NCI-H524 (cell line): ENCODE measurements at places on chromosomes 2 and 18.
A peak's percentile ranks its signal among the peaks of the same experiment; 100 is the strongest.

DNA sequence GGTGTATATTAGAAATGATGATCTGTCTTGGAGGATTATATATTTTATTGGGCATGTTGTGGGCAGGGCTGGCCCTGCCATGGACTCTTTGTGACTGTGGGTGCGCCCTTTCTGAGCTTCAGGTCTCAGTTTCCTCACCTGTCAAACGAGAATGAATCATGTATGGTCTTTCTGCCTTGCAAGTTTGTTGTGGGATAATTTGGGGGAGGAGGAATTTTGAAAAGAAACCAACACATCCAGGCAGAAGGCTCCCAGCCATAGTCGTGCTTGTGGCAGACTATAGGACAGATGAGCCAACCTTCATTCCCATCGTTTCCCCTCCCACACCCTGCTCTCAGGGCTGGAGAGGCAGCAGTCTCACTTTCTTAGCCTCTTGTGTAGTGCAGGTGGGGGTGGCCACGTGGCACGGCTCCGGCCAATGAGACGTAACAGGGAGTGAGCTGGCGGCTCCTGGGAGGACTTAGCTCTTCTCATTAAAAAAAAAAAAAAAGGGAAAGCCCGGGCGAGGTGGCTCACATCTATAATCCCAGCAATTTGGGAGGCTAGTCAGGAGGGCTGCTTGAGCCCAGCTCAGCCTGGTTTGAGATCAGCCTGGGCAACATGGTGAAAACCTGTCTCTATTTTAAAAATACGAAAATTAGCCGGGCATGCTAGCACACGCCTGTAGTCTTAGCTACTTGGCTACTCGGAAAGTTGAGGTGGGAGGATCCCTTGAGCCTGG lies 63.1 kb downstream of the RHOB start:
- DNase-seq = peak; percentile 89

GRCh38 chr2:172251231-172251630 lies 148.5 kb upstream of the DLX2 start:
- DNase-seq = no peak

DNA sequence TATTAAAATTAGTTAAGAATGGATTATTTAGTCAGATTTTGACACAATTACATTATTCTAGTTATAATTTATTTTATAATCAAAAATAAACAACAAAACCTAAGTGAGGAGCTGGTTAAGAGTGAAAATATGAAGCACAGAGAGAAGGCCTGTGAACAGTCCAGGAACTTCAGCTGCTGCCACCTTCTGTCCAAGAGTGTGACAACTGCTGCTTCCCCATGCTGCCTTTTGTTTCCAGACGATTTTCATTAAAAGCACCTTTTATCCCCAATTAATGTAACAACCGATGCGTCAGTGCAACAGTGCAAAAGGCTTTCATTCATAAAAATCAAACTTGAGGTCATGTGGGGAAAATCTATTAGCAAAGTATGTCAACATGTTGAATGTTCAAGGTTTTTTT lies 363.6 kb downstream of the CTNNA2 start:
- DNase-seq = peak; percentile 29

DNA sequence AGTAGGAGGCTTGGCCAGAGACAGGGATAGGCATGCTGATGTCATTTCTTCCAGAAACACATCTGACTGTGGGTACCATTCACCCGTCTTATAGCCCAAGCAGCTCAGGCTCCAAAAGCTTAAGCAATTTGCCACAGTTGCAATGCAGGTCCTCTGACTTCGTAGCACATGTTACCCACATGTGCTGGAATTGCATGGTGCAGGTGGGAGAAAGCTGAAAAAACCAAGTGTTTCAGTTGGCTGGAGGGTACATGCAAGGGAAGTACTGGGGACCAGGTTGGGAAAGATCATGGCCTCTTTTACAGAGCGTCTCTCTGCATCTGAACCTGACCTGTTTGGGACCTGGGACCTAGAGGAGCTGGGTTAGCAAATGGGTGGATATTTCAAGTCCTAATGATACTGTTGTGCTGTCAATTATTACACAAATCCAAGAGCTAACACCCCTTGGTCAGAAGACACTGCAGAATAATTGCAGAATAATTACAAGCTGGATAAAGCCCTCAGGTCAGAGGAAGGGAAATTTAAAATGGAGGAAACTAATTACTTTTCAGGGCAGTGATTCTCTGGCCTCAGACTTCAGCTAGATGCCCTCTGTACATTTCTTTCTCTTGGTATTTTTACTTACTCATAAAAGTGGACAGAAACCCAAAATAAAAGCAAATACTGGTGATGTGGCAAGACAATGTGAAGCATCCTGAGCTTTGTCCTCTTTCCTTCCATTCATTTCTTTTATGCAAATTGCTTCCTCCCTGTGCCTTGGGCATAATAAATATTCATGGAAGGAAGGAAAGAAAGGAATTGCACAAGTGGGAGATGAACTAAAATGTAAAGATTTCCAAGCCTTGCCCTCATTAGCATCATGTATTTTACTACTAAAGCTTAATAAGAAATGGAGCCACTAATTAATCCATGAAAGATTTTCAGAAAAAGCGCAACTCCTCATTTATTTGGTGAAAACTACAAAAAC lies 45.6 kb upstream of the TTC39C start:
- DNase-seq = no peak

DNA sequence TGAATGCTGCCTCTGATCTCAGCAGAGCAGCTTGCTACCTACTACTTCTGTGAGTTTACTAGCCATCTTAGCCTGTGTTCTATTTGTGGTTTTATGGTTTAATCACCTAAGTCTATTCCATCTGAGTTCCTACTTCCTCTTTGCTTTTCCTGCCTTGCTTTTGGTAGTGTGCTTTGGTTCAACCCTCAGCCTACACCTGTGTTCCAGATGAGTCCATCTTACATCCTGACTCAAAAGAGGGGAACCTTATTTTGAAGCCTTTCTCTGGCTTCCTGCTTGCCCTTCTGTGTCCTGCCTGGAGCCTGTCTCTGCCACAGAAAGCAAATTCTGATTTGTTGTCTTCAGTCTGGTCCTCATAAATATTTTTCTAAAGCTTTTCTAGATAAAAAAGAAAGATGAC lies 530.3 kb upstream of the MEX3C start:
- no peak for DNase-seq

- no peak for DNase-seq
These were observed 246.3 kb upstream of the SIX2 start for GRCh38 chr2:45255563-45255962.

- DNase-seq = no peak
These were observed 60.9 kb upstream of the TMEM178A start for GRCh38 chr2:39604866-39605265.

DNA sequence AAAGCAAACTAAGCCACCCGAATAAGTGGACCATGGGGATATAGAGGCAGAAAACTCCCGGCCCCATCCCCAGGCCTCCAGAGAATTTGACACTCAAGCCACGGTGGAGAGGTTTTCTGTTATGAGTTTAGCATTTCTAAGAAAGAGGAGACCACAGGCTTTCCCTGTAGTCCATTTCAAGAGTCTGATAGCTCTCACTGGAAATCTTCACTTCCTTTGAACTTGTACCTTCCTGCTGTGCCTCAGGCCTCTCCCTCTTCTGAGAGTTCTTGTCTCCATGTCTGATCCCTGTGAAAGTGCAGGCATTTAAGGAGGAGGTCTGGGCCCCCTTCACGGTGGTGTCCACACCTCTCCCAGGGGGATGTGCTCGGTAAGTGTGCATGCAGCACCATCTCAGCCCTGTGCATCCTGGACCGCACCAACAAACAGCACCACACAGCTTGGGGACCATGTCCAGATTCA lies 113.7 kb downstream of the BCL2 start:
- DNase-seq = no peak

GRCh38 chr18:61991201-61991600 lies 98.4 kb upstream of the RNF152 start:
- DNase-seq = no peak

GRCh38 chr2:14301331-14301730 lies 331.2 kb upstream of the LRATD1 start:
- no peak for DNase-seq

DNA sequence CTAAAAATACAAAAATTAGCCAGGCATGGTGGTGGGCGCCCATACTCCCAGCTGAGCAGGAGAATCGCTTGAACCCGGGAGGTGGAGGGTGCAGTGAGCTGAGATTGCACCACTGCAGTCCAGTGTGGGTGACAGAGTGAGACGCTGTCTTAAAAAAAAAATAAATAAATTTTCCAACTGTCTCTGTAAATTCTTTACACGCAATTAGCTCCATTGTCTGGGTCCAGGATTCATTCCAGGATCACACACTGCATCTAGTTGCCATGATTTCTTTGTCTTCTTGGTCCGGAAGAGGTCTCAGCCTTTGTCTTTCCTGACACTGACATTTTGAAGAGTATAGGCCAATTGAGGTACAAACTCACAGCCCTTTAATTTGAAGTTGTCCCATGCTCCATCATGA lies 167.6 kb upstream of the NYAP2 start:
- DNase-seq = no peak

- DNase-seq = no peak
These were observed 923.2 kb downstream of the CPS1 start for GRCh38 chr2:211479536-211480150.
